Stimulated activated CD4-positive, alpha-beta T cell treated with anti-CD3 and anti-CD28 coated beads, Interleukin-1b, Interleukin-23, amount 100 ng/mL, for 1 hour (primary cell): ENCODE measurements at places on chromosomes 1 and 21.

DNA sequence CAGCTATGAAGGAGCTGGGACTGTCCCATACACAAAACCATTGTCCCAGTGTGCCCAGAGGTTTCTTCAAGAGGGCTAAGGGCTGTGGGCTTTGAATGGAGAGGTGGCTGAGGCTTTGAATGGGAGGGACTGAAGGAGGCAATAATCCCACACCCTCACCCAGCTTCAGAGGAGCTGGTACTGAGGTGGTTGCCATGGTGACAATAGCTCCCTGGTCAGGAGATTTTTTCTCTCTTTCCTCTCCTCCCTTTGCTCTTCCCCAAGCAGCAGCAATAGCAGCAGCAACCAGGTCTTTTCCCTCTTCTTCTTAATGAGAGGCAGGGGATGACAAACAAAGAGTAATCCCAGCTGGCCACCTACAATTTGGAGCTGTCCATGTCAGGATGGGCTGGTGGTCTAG lies 1.6 kb downstream of the HPCAL4 start:
- DNase-seq: no peak

- no peak for DNase-seq
Observed at GRCh38 chr1:184685116-184685515, 69.5 kb downstream of the EDEM3 start.

DNA sequence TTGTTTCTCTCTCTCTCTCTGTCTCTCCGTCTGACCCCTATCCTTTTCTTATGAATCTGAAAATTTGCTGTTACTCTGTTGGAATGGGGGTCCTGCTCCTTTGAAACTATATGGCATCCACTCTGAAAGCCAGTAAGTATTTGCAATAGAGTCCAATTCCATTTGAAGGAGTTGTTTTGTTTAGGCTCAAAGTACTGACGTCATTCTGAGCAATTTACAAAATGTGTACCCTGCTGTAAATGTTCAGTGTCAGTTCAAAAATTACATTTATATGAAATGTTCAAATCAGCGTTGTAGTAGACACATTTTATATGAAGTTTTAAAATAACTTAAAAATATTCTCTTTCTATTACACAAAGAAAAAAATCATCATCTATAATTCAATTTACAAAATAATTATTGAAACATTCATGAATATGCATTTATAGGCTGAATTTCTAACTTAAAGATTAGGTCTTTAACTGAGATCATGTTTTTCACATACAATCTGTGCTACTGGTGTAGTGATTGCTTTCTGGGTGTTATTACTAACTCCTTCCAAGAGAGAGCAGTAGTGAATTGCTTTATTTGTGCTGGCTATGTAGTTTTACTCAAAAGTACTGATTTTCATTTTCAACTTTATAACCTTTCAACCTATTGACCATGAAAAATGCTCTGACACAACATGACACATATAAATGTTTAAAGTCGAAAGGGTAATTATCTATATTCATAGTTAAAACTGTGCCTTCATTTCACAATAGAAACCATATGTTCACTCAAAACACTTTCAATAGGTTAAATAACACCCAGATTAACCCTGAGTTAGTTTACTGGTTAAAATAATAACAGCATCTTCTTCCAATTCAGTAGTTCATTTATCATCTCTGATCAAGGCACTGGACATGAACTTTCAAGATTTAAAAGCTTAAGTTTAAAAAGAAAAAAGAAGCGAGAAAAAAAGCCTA lies 253.1 kb upstream of the ADGRL4 start:
- DNase-seq: no peak

- DNase-seq: no peak
Observed at GRCh38 chr21:44390886-44391285, 37.5 kb downstream of the TRPM2 start.

DNA sequence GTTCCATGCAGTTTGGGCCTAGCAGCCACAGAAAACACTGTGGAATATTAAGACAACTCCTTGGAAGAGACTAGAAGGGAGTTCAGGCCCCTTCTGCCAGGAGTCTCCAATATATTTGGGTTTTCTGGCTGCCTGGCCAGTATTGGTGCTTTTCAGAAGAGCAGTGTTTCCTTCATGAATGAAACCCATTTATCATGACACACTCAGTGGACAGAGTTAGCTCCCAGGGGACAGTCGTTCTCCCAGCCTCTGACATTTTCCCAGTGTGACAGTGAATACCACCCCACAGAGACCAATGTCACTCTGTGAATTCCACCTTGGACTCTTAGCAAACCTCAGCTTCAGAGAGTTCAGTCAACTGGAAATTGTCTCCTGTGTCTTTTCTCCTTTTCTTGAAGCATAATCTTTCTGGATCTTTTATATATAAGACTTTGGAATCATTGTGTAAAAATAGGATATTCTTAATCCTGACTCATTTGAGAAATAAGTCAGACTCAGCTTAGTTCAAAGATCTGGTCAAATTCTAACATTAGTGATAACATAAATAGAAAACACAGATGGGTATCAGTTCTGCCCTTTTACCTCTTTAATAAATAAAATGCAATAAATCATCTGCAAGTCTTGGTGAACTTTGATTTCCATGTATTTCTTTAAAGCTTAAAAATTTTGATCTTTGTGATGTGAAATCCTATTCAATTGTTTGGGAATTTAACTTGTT lies 40.4 kb downstream of the GNG12 start:
- DNase-seq: no peak

DNA sequence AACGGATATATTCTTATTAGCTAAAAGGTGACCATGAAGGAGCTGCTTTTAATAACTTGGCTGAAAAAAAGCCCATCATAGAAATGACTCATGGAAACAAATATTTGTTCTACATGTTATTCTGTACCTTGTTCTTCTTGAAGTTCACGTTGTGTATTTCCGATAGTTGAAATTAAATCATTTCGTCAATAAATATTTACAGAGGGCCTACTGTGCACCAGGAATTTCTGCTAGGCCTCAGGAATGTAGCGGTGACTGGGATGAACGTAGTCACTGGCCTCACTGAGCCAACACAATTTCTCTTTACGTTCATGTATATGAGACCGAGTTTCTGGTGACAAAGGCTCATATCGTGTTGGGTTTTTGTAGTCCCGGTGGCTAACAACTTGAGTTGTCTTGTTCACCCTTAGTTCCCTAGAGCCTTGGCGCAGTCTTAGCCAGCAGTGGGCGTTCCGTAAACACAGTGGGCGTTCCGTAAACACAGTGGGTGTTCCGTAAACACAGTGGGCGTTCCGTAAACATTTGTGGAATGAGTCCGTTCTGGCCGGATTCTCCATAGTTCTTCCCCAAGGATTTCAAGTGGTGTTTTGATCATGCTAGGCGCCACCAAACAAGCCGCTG lies 53.2 kb upstream of the VAMP3 start:
- DNase-seq: no peak
